Right renal cortex interstitium (tissue), 3 donors: ENCODE measurements at places on chromosomes 5 and 9. TPM values are rescaled to one million over a fixed set of nuclear protein-coding genes. Genes with fewer than 3 reads are reported as not detected.

Gene MPDZ
- 47.7 TPM for polyA plus RNA-seq

Gene OR1Q1
- polyA plus RNA-seq = not detected

Gene MYOT
- polyA plus RNA-seq = 1.5 TPM

Gene PCDH1
- polyA plus RNA-seq = 27.6 TPM

Gene POLR3G
- polyA plus RNA-seq = 1.8 TPM

Gene PTTG1
- 71.7 TPM for polyA plus RNA-seq

Gene KIF20A
- 44.0 TPM for polyA plus RNA-seq

Gene DMRT2
- 1.5 TPM for polyA plus RNA-seq
